ENCODE measurements at places on chromosomes 3 and 15. TPM values are rescaled to one million over a fixed set of nuclear protein-coding genes. Genes with fewer than 3 reads are reported as not detected.

RLBP1 gene
- total RNA-seq = not detected

- no peaks in the 10 kb centered on the region for H3K36me3 ChIP-seq
- H3K4me3 ChIP-seq = no peak overlapping the region
Measured at GRCh38 chr3:161977063-161977462, 480.5 kb downstream of the OTOL1 start.

GRCh38 chr3:58658508-58658907 lies 8.1 kb downstream of the FAM3D start:
- H3K27me3 ChIP-seq = no peaks in the 10 kb centered on the region
- DNase-seq = no peak
- H3K27ac ChIP-seq = no peak overlapping the region
- peaks cover 8% of the 10 kb centered on the region for H3K4me1 ChIP-seq
- H3K36me3 ChIP-seq = no peaks in the 10 kb centered on the region
- H3K4me3 ChIP-seq = no peak overlapping the region

DNA sequence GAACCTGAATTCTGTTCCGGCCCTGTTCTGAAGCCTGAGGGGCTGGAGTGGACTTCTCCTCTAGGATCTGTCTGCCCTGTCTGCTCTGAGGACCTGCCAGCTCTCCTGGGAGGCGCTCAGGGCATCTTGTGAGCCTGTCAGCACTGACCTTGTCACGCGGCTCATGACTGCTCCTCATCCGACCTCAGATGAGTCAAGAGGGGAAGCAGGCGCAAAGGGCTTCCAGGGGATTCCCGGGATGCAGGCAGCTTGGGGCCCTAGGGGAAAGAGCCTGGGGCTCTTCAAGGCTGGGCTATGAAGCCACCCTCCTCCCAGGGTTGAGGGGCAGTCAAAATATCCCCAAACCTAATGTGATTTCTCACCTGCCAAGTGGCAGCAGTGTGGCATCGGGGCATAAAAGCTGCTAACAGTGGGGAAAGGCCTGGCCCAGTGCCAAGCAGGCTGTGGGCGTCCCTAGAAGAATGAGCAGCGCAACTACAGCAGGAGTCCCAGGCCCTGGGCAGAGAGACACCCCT lies 27.6 kb upstream of the ANKDD1A start:
- no peaks in the 10 kb centered on the region for H3K4me1 ChIP-seq
- H3K27ac ChIP-seq = no peak overlapping the region
- DNase-seq = peak; percentile 26
- no peaks in the 10 kb centered on the region for H3K27me3 ChIP-seq

GRCh38 chr3:153897025-153897723 lies 224.0 kb upstream of the ARHGEF26 start:
- H3K27me3 ChIP-seq = no peaks in the 10 kb centered on the region
- H3K4me1 ChIP-seq = no peaks in the 10 kb centered on the region
- H3K4me3 ChIP-seq = no peak overlapping the region
- H3K27ac ChIP-seq = no peak overlapping the region

CFAP91 gene
- 21.5 TPM for total RNA-seq

GALNT15 gene
- total RNA-seq = 26.0 TPM

DNA sequence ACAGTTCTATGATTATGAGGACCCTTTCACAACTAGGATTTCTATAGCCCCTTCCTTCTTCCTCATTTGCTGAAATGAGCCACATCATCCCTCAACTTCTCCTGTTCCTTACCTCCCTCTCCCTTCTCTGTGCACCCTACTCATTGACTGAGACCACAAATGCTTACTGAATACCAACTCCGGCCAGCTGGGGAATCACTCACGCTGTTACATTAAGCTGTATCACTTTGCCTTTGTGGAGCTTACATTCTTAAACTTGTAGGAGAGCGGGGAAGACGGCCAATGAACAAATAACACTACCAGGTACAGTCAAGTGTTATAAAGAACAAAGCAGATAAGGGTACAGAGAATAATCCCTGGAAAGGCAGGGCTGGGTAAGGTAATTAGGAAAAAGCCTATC lies 5.7 kb downstream of the SUCLG2 start:
- no peak overlapping the region for H3K4me3 ChIP-seq
- H3K27me3 ChIP-seq = no peaks in the 10 kb centered on the region
- peaks cover 57% of the 10 kb centered on the region for H3K4me1 ChIP-seq
- H3K36me3 ChIP-seq = no peaks in the 10 kb centered on the region

GRCh38 chr15:77037388-77038209 lies 33.3 kb downstream of the TSPAN3 start:
- H3K36me3 ChIP-seq = no peaks in the 10 kb centered on the region
- no peaks in the 10 kb centered on the region for H3K4me1 ChIP-seq
- no peak overlapping the region for H3K27ac ChIP-seq
- H3K27me3 ChIP-seq = no peaks in the 10 kb centered on the region
- DNase-seq = peak; percentile 1

NEK10 gene
- 0.78 TPM for total RNA-seq

SLC24A5 gene
- not detected for total RNA-seq

GUCA1C gene
- 4.4 TPM for total RNA-seq

GRCh38 chr15:48516121-48516520 lies 129.4 kb downstream of the FBN1 start:
- H3K4me3 ChIP-seq = no peak overlapping the region
- no peak overlapping the region for H3K27ac ChIP-seq
- DNase-seq = no peak
- no peaks in the 10 kb centered on the region for H3K36me3 ChIP-seq
- no peaks in the 10 kb centered on the region for H3K27me3 ChIP-seq

DNA sequence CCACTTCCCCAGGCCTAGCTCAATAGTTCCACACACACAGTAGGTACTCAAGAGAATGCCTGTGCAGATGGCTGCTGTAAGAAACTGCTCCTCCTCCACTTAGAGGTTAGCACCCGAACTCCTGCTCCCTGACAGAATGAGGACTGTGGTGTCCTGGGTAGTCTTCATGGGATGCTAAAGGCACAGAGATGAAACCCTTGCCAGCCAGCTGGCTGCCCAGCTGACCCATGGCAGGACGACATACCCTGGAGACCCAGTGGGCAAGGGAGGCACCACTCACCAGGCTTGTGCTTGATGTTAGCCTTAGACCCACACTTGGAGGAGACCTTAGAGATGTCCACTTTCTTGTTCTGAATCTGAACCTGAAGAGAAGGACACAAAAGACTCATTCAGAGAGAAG lies 54.2 kb downstream of the DHX30 start:
- H3K4me1 ChIP-seq = no peaks in the 10 kb centered on the region
- no peak for DNase-seq
- H3K27ac ChIP-seq = no peak overlapping the region
- peaks cover 9% of the 10 kb centered on the region for H3K36me3 ChIP-seq
- H3K27me3 ChIP-seq = no peaks in the 10 kb centered on the region

DNA sequence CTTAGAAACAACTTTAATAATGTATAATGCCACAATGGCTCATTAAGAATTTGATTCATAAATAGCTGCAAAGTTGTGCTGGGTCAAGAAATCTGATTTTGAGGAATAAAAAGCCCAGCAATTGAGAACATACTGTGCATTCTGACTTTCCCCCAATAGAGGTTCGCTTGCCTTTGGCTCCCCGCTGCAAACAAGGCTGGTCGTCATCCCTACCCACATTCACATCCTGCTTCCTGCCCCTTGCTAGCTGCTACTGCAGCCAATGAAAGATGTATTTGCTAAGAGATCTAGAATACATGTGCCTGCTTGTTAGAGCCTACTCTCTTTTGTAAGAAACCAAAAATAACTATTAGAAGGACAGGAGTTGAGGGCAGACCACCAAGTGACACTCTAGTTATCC lies 51.8 kb upstream of the GUCA1C start:
- no peaks in the 10 kb centered on the region for H3K27me3 ChIP-seq
- H3K27ac ChIP-seq = no peak overlapping the region
- H3K4me3 ChIP-seq = no peak overlapping the region
- no peaks in the 10 kb centered on the region for H3K4me1 ChIP-seq
- H3K36me3 ChIP-seq = no peaks in the 10 kb centered on the region

ROBO2 gene
- total RNA-seq = 1.3 TPM

- no peak for DNase-seq
- H3K4me3 ChIP-seq = no peak overlapping the region
- no peaks in the 10 kb centered on the region for H3K27me3 ChIP-seq
- H3K4me1 ChIP-seq = no peaks in the 10 kb centered on the region
- H3K27ac ChIP-seq = no peak overlapping the region
Measured at GRCh38 chr3:170713653-170714052, 127.8 kb upstream of the SLC7A14 start.

All from body of pancreas (tissue), 4 donors.